ENCODE measurements at places on chromosomes 1 and 21. TPM values are rescaled to one million over a fixed set of nuclear protein-coding genes. Genes with fewer than 3 reads are reported as not detected.

The A3GALT2 gene
- total RNA-seq: not detected

The KCNT2 gene
- 8.0 TPM for total RNA-seq

The NEGR1 gene
- total RNA-seq: 20.7 TPM

GRCh38 chr1:94683886-94684285, 136.3 kb upstream of the SLC44A3 start:
- no peak for DNase-seq

- DNase-seq: peak; percentile 34
Measured at GRCh38 chr1:7899741-7900140, 40.9 kb downstream of the TNFRSF9 start.

GRCh38 chr1:107538502-107538901, 397.7 kb downstream of the NTNG1 start:
- DNase-seq: no peak

- no peak for DNase-seq
Measured at GRCh38 chr21:31505975-31506374, 153.5 kb upstream of the SOD1 start.

DNA sequence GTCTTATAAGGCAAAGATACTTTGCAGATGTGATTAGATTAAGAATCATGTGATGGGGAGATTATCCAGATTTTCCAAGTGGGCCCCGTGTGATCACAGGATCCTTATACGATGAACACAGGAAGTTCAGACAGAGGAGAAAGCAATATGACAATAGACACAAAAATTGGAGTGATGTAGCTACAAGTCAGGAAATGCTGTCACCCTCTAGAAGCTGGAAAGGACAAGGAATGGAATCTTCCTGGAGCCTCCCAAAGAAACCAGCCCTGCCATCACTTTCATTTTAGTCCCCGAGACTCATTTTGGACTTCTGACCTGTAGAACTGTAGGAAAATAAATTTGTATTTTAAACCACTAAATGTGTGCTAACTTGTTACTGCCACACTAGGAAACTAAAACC, 61.9 kb upstream of the C1orf21 start:
- no peak for DNase-seq

All from fibroblast of the aortic adventitia (primary cell).